Placental epithelial cell (primary cell): ENCODE measurements at places on chromosomes 5 and 9. TPM values are rescaled to one million over a fixed set of nuclear protein-coding genes. Genes with fewer than 3 reads are reported as not detected.

GABBR2 gene
- total RNA-seq: 0.76 TPM in 1 of 2 replicates, not detected in the other

PCDHA9 gene
- total RNA-seq: under 0.01 TPM in 2 replicates

ROPN1L gene
- total RNA-seq: 1.6 and 3.9 TPM in 2 replicates

GNA14 gene
- total RNA-seq: 1.8 and 2.0 TPM in 2 replicates

TMEM232 gene
- 2.0 and 4.3 TPM in 2 replicates for total RNA-seq

OR1J2 gene
- not detected in 2 replicates for total RNA-seq

TEX48 gene
- total RNA-seq: not detected in 2 replicates

FBXW2 gene
- 23.2 and 31.6 TPM in 2 replicates for total RNA-seq

GGTA1 gene
- total RNA-seq: not detected in 2 replicates

TSPAN17 gene
- 23.2 and 47.9 TPM in 2 replicates for total RNA-seq

N4BP3 gene
- total RNA-seq: 0.39 and 0.54 TPM in 2 replicates

MTREX gene
- 46.4 and 58.9 TPM in 2 replicates for total RNA-seq

SLC6A19 gene
- total RNA-seq: not detected in 2 replicates

OMD gene
- not detected in 2 replicates for total RNA-seq

ADGRD2 gene
- total RNA-seq: not detected in 2 replicates

HAVCR1 gene
- total RNA-seq: not detected in 2 replicates

WDR31 gene
- 1.7 and 2.0 TPM in 2 replicates for total RNA-seq

ZDHHC11B gene
- not detected in 2 replicates for total RNA-seq

KCNV2 gene
- not detected in 2 replicates for total RNA-seq

SCGB3A2 gene
- 1.2 TPM in 1 of 2 replicates, not detected in the other for total RNA-seq

FST gene
- 9.4 and 26.6 TPM in 2 replicates for total RNA-seq

MAMDC2 gene
- total RNA-seq: 6.7 and 19.7 TPM in 2 replicates
